GM12891 (cell line): ENCODE measurements at places on chromosomes 1 and 21.

- DNase-seq: no peak
Observed at GRCh38 chr1:47996060-47996405, 1.2 kb downstream of the TRABD2B start.

- DNase-seq: no peak
Observed at GRCh38 chr1:37181425-37181824, 147.1 kb upstream of the GRIK3 start.

- DNase-seq: no peak
Observed at GRCh38 chr21:16004523-16004922, 274.7 kb downstream of the USP25 start.

GRCh38 chr1:40637470-40638007, 27.9 kb downstream of the RIMS3 start:
- DNase-seq: no peak

GRCh38 chr1:33972676-33973395, 109.0 kb downstream of the HMGB4 start:
- DNase-seq: no peak

- no peak for DNase-seq
Observed at GRCh38 chr1:76177615-76178014, 103.1 kb downstream of the ST6GALNAC3 start.

- no peak for DNase-seq
Observed at GRCh38 chr1:14426854-14427253, 171.6 kb upstream of the KAZN start.

- DNase-seq: no peak
Observed at GRCh38 chr1:112146201-112146715, 156.8 kb upstream of the KCND3 start.

DNA sequence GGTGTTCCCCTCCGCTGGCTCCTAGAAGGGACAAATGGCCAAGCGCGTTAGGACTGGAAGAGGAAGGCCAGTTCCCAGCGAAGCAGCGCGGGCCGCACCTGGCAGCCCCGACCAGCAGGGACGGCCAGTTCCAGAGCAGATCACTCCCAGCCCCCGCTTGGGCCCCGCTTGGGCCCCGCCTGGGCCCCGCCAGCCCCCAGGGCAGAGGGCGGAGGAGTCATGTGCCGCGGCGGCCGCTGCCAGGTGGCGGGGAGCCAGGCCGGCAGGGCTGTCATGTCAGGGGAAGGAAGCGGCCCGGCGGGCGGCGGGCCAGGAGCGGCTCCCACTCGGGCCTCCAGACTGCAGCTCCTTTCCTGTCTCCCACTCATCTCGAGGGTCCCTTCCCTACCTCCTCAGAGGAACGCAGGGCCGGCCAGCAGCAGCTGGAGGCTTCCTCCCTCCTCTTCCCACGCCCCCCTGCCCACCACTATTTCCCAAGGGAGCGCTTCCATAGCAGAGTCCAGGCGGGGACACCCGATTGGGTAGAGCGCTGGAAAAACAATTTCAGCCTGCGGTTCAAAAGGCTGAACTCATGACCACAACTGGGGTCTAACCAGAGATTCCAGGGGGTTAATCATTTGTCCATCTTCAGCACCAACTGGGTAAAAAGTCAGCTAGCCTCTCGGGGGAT, 16.5 kb downstream of the ZNF697 start:
- no peak for DNase-seq

DNA sequence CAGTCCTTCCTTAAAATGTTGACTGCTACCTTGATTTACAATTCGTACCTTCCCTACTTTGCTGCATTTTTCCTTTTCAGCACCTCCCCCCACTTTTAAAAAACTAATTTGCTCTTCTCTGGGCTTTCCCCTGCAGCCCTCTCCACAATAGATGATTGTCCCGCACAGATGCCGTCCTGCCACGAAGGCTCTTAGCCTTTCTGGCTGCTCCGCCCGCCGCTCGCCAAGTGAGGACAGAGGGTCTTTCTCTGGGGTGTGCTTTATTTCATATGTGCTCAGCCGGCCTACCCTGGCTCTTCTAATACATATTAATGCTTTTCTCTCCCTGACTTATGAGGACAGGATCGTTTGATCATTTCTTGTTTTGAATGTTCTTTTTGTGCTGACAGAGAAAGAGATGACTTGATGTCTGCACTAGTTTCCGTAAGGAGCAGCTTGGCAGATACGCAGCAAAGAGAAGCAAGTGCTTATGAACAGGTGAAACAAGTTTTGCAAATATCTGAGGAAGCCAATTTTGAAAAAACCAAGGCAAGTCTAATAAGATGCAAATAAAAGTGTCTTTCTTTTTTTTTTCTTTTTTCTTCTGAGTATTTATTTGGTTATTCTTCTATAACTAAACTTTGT, 60.6 kb downstream of the SDCCAG8 start:
- DNase-seq: no peak

DNA sequence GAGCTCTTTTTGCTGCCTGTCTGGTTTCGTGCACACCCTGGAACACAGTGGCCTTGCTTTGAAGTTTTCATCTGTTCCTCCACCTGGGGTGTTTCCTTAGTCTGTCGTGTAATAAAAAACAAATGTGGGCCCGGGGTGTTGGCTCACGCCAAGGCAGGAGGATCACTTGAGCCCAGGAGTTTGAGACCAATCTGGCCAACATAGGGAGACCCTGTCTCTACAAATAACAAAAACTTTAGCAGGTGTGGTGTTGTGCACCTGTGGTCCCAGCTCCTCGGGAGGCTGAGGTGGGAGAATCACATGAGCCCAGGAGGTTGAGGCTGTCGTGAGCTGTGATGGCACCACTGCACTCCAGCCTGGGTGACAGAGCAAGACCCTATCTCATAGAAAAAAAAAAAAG, 4.5 kb downstream of the NCMAP start:
- DNase-seq: no peak

DNA sequence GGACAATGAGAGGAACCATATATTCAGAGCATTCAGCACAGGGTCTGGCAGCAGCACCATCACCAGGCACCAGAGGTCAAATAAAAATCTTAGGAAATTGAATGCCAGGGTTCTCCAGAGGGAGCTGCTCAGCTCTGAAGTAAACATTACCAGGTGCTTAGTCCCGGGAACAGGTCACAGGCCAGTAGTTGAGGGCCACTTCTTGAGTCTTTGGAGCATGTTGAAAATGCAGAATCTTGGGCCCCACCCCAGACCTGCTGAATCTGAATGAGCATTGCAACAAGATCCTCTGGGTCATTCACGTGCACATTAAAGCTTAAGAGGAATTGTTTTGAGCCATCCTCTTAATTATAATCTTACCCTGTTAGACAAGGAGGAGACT, 33.8 kb downstream of the PHC2 start:
- DNase-seq: no peak

GRCh38 chr1:180428782-180429695, 73.3 kb downstream of the ACBD6 start:
- DNase-seq: no peak

- DNase-seq: no peak
Observed at GRCh38 chr1:11027316-11027715, 14.9 kb downstream of the TARDBP start.

DNA sequence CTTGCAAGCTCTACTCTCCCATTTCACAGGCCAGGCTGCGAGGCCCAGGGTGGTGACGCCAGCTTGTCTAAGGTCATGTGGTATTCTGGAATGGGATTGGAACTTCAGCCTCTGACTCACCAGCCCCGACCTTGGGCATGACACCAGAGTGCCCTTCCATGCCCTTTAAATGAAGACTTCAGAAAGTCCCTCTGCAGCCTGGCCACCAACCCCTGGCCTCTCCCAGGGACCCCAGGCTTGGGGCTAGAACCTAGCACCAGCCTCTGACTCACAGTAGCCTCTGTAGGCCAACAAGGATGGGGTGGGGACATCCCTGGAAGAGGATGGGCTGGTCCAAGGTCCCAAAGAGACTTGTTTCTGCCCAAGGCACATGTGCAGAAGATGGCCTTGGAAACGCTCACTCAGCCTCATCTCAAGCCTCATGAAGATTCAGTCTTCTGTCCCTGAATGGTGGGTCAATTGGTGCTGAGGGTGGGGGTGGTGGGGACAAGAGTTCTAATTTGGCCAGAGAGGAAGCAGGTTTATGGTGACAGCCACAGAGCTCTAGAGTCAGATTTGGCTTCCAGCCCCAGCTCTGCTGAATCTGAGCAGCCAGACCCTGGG, 36.1 kb upstream of the RUNX3 start:
- DNase-seq: no peak

GRCh38 chr1:84845357-84845756, 47.6 kb downstream of the LPAR3 start:
- no peak for DNase-seq

- no peak for DNase-seq
Observed at GRCh38 chr1:43031316-43032203, 72.9 kb upstream of the SLC2A1 start.

DNA sequence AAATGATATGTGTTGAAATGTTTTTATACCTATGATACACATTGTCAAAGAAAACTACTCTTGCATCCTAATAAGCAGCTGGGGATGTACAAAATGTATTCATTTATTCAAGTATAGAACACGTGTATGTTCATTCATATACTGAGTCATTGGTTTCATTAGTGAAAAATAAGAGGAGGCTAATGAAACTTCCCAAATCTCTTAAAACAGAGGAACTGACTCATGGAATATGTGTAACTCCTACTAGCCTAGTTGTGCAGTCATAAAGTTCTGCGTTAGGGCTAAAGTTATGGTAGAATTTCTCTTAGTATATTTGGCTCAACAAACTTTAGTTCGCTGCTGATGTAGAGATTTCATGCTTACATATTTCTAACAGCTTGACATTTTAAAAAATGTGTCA, 441.6 kb downstream of the NCAM2 start:
- no peak for DNase-seq

- peak; percentile 22 for DNase-seq
Observed at GRCh38 chr1:157369808-157370521, 182.3 kb downstream of the FCRL5 start.

DNA sequence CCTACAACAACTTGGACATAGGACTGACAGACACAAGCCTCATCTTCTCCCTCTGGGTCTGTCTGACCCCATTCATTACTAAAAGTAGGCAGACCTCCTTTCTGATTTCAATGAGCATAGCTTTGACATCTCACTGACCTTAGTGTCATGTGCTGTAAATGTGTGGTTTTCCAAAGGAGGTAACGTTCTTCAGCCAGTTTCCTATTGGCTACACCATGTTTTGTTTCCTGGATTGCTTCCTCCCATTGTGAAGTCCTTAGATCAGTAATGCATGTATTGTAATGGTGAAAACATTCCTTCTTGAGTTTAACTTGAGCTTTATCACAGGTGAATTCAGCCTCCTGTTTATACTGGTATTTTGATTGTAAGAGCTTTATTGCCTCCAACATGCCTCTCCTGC, 20.6 kb downstream of the STXBP3 start:
- DNase-seq: no peak

DNA sequence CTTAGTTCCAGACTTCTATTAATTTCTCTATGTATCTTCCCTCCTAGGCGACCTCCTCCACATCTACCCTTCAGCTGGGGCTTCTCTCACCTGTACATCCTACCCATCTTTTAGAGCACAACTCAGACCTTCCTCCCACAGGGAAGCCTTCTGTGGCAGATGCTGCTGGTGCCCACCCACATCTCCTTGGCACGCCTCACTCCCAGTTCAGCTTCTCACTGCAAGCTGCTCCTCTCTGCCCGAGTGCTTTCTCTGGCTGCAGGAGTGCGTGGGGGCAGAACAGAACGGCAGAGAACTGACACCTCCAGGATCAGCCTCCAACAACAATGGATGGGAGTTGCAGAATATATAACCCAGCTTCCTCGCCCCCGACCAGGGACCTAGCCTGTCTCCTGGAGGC, 36.5 kb downstream of the ZBTB18 start:
- DNase-seq: no peak

- DNase-seq: no peak
Observed at GRCh38 chr1:26907071-26907917, 6.5 kb downstream of the NR0B2 start.

- DNase-seq: no peak
Observed at GRCh38 chr1:71565262-71565661, 484.4 kb upstream of the ZRANB2 start.

DNA sequence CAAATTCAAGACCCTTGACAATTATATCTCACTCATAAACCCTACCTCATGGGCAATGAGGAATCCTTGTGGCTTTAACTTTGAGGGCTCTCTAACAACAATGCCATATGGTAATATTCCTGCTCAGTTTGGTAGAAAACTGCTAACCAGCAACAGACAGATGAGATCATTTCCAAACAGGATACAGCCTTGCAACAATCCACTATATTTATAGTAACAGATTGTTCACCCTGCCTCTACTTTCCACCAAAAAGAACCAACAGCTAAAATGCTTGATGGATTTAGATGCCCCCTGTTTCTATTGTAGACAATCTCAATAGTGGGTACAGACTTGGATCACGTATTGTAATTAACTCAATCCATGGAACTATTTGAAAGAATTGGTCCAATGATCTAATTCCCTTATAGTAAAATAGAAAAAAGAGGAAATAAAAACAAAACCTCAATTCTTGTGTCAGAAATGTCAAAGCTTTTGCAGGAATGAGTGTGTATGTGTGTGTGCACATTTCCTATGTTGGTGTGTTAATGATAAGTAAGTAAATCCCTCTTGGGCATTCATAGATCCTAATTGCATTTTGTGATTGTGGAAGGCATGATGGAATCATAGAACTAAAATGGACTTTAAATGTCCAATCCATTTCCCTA, 100.0 kb upstream of the EDEM3 start:
- DNase-seq: no peak

GRCh38 chr1:180397175-180397574, 105.2 kb downstream of the ACBD6 start:
- no peak for DNase-seq

DNA sequence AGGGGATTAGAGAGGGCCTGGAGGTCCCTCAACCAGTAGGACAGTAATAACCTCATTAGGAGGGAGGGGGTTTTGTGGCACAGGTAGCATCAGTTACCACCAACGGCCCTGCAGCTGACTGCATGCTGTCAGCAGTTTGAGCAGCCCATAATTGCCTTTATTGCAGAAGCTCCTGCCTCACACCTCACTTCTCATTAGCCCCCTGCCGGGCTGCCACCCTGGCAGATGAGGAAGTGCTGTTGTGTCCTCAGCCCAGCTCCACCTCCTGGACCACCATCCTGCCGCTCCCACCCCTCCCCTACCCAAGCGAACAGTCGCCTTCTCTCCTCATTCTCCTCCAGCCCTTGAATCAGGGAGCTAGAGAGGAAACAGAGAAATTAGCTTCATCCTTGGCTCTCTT, 237.4 kb downstream of the LMX1A start:
- no peak for DNase-seq

DNA sequence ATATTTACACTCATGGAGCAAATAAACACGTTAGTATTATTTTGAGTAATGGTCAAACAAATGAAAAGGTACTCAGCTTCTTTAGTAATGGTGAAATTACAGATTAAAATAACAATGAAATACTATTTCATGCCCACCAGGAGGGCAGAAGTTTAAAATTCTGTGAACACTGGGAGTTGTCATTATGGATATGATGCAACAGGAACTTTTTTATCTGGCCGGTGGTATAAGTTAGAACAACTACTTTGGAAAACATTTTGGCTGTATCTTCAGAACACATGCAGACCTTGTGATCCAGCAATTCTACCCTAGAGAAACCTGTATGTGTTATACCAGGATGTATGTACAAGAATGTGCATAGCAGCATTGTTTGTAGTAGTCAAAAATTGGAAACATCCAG, 23.2 kb upstream of the PPP1R8 start:
- DNase-seq: no peak
